ENCODE measurements at places on chromosomes 3 and 15.

DNA sequence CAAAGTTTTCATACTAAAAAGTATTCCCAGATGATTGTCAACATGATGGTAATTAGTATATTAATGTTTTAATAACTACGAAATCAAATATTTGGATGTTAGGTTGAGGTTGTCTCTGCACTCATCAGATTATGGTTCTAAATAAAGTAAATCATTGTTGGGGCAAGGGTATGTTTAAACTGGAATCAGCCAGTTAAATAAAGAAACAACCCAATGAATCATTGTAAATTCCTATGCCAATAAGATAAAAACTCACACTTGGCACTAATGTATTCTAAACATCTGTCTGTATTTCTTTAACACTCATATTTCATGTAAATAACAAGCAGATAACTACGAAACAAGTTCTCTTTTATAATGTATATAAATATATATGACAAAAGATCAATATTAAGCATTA is 92.7 kb downstream of the PEAK1 start:
- DNase-seq: no peak

GRCh38 chr3:28575746-28576613 is 227.4 kb upstream of the AZI2 start:
- no peak for DNase-seq

- no peak for DNase-seq
These were observed 449.7 kb downstream of the FOXP1 start for GRCh38 chr3:71133865-71134264.

- DNase-seq: no peak
These were observed 87.3 kb upstream of the PRR23C start for GRCh38 chr3:139131951-139132350.

DNA sequence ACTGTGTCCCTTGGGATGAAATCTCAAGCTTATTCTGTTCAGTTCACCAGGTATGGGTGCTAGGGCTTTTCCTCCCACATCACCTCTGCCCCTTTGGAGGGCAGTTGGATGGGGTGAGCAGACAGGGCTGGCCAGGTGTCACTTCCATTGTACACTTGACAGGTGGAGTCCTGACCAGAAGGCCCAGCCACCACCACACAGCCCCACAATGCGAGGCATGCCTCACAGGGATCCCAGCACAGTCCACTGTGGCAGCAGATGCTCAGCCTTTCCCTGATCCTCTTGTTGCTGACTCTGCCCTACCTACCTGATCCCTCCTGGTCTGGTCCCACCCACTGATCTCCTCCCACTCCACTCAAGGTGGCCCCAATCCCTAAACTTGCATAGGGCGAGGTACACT is 88.2 kb downstream of the ANP32A start:
- no peak for DNase-seq

DNA sequence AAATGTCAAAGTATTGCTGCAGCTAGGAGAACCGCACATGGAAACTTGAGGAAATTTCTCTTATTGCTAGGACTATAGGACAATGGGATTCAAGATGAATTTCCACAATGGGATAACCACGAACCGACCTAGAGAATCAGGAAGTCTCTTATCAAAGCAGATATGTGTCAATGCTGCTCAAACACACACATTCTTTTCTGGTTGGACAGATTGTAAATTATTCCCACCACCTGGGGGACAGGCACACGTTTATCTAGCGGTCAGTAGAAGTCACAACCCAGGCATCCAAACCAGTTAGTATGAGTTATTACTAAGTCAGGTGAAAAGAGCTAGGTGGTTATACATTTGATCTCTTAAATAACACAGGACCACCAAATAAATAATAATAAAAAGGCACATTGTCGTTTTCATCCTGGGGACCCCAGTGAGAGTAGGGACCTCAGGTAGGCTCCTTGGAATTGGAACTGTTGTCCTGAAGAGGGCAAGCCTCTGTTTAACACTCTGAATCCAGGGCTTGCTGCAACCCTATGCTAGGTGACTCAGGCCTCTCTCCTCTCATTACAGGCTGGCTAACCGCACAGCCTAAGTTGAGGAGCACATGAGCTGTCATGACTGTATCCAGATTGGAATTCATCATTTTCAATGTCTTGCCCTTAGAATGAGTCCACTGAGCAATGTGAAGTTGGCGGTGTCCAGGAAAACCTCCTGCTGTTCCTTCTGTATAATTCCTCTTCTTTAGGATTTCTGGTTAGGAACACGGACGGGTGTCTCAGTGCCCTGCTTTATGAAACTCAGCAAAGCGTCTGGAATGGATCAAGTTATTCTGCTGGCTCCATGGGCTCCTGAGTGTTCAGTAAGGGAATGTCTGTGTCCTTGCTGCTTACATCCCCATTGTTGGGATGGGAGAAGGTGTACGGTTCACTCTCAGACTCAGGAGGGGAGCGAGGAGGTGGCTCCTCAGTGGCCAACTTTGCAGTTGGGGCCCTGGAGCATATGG is 59.0 kb downstream of the CLEC3B start:
- no peak for DNase-seq

DNA sequence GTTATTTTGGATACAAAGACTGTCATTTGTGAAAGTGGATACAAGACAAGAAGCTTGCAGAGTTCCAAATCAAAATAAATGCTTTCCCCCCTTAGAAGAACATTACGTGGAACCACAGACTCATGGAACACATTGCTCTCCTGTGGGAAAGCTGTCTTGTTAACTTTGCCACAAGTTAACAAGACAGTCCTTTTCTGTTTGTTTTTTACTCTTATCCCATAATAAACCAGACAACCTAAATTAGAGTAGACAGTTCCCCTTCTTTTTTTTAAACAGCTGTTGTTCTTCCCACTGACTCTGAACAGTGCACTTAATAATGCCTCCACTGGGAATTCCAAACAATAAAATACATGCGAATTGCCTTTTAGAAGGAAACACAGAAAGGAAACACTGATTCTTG is 255.3 kb upstream of the UBE2E2 start:
- no peak for DNase-seq

Measured in CD4-positive, alpha-beta T cell treated with Interleukin-4 for 4 hours (primary cell).